ENCODE measurements at places on chromosomes 1 and 21. TPM values are rescaled to one million over a fixed set of nuclear protein-coding genes. Genes with fewer than 3 reads are reported as not detected.

DNA sequence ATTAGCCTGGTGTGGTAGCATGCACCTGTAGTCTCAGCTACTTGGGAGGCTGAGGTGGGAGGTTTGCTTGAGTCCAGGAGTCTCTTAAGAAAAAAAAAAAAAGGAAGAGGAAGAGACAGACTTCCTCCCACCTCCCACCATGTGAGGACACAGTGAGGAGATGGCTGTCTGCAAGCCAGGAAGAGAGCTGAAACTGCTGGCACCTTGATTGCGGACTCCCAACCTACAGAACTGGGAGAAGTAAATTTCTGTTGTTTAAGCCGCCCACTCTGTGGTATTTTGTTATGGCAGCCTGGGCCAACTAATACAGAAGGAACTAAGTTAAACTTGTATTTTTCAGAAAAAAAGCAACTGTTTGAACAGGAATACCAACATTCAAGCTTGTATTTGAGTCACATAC is 21.7 kb downstream of the DOP1B start:
- no peak for DNase-seq

DNA sequence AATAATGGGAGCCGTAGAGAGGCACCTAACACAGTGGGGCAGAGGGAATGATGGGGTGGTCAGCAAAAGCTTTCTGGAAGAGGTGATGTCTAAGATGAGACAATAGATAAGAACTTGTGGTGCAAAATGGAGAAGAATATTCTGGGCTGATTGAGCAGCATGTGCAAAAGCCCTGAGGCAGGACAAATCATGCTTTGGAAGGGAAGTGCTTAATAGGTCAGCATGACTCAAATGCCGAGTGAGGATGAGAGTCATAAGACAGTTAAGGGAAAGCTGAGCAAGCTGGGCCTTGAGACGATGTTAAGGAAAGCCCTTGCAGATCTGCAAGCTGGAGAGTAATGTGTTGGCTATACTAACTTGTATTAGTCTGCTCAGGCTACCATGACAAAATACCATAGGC is 37.3 kb upstream of the ASB17 start:
- DNase-seq: no peak

- no peak for DNase-seq
These were observed 53.4 kb upstream of the PRKACB start for GRCh38 chr1:84090447-84091245.

GRCh38 chr1:17032741-17033140 is 21.0 kb upstream of the ATP13A2 start:
- no peak for DNase-seq

- peak; percentile 70 for DNase-seq
These were observed 17.1 kb upstream of the CCDC190 start for GRCh38 chr1:162878000-162878596.

GRCh38 chr1:64974288-64974825 is 8.0 kb upstream of the JAK1 start:
- DNase-seq: no peak

DNA sequence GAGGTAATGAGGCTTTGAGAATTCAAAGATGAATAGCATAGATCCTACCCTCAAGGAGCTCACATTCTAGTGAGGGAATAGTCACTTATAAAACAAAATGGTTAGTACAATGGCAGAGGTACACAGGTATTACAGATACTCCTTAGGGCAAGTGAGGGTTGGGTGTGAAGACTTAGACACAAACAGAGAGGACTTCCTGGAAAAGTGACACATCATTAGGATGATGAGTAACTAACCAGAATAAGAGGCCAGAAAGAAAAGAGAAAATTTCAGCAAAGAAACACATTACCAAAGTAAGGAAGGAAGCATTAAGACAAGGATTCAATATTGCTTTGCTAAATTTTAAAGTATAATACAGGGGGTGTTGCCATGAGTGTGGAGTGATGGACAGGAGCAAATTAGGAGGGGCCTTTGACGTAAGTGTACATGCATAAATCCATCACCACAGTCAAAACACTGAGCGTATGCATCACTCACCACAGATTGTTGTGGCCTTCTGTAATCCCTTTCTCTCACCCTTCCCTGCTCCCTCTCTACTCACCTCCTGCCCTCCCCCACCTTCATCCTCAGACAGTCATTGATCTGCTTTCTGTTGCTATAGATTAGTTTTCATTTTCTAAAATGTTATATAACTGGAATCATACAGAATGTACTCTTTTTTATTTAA is 7.9 kb downstream of the CD53 start:
- no peak for DNase-seq

CELA2B gene
- not detected for total RNA-seq

RBM11 gene
- not detected for total RNA-seq

Measured in A172 (cell line).